BE2C (cell line): ENCODE measurements at places on chromosomes 16 and 17.

- no peak for DNase-seq
Measured at GRCh38 chr16:54174750-54175149, 111.8 kb downstream of the IRX3 start.

DNA sequence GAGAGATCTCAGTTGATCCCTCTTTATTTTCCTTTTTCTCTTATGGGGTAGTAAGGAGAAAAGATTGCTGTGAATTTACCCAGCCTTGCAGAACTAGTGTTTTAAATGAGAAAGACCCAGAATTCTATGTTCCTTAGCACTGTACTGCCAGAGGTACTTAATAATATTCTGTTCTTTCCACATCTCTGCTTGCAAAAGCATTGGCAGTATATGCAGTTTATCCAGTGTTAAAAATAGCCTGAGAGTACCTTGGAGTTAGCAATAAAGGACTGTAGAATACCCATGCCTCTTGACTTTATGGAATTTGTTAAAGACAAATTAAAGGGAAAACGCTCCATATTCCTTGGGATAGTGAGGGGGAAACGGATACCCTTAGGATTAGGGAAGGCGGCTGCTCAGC, 11.9 kb downstream of the SLC7A6 start:
- no peak for DNase-seq

- no peak for DNase-seq
Measured at GRCh38 chr16:22035153-22035552, 27.2 kb downstream of the MOSMO start.

- DNase-seq, result no peak
Measured at GRCh38 chr17:33201283-33201682, 91.8 kb downstream of the ASIC2 start.

GRCh38 chr17:79969906-79970305, 65.8 kb downstream of the TBC1D16 start:
- no peak for DNase-seq
